ENCODE measurements at places on chromosomes 3 and 15.

GRCh38 chr15:70348581-70349344 lies 251.0 kb upstream of the TLE3 start:
- no peak for DNase-seq

GRCh38 chr3:126130081-126130855 lies 46.3 kb upstream of the SLC41A3 start:
- DNase-seq = no peak

GRCh38 chr15:80070840-80071239 lies 11.4 kb downstream of the ZFAND6 start:
- DNase-seq = no peak

DNA sequence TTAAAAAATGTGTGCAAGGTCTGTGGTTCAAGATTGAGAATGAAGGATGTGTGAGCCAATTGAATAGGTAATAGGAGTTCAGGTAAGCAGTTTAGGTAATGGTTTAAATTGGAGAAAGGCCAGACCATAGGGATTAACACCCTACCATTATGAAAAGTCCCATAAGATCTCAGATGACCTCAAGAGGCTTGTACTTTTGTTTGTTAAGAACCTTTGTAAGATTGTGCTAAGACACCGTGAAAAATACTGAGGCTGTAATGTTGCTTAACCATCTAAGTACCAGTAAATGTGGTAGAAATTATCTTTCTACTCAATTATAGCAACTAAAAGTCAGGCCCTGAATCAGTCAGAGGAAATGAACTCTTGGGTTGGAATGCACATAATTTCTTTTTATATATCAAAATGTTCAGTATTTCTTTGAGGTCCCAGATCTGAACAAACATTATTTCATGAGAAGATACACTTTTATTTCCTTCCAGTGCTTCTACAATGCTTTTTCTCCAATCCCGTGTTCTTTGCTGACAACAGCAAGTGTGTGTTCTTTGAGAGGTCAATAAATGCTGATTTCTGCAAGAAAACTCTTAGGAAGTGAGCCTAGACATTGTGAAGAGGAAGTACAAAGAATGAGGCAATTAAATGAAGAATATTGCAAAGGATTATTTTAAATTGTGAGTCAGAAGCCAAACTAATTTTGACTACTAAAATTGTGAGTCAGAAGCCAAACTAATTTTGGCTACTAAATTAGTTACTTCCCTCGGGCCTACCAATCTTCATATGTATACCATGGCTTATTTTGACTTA lies 66.4 kb downstream of the TCF12 start:
- no peak for DNase-seq

DNA sequence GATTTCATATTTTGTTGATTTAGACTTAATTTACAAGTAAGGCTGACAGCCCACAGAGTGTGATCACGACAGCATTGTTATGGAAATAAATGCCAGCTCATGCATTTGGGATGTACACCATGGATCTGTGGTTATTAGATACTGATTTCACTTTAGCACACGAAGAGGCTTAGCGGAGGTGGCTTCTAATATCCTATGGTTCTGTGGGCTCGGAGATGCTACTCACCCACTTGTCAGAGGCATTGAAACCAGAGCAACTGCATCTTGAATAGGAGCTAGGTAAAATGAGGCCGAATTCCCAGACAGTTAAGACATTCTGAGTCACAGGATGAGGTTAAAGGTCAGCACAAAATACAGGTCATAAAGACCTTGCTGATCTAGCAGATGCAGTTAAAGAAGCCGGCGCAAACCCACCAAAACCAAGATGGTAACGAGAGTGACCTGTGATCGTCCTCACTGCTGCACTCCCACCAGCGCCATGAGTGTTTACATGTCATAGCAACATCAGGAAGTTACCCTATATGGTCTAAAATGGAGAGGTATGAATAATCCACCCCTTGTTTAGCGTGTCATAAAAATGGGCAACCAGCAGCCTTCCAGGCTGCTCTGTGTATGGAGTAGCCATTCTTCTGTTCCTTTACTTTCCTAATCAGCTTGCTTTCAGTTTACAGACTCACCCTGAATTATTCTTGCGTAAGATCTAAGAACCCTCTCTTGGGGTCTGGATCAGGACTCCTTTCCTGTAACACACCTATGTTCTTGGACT lies 117.5 kb downstream of the PGPEP1L start:
- DNase-seq = peak; percentile 53

DNA sequence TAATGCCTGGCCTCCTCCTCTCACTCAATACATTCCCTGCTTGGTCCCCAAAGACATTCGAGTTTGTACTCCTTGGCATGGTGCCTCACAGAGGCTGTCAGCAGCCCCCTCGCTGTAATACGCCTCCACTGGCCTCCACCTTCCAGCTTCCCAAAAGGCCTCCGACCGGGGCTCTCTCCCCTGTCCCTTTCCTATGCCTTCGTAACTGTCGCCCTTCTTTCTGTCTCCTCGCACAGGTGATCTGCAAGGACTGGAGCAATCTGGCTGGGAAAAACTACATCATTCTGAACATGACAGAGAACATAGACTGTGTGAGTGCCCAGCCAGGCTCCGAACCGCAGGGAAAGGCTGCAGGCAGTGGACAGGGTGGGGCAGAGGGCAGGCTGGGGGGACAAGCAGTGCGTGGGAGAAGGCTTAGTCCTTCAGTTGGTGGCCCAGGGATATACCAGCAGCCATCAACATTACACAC lies 10.7 kb upstream of the ABTB1 start:
- no peak for DNase-seq

GRCh38 chr15:71971905-71972304 lies 146.0 kb downstream of the MYO9A start:
- DNase-seq = no peak

All from ACHN (cell line).